Posterior cingulate gyrus (tissue), 11 donors: ENCODE measurements at places on chromosomes 16 and 17.

- peak; percentile 95 for DNase-seq
These were observed 2.3 kb downstream of the RPUSD1 start for GRCh38 chr16:785563-786535.

GRCh38 chr16:68740628-68741346, 3.7 kb downstream of the CDH1 start:
- DNase-seq: no peak

- DNase-seq: no peak
These were observed 640.4 kb downstream of the CDH11 start for GRCh38 chr16:64481497-64481896.

DNA sequence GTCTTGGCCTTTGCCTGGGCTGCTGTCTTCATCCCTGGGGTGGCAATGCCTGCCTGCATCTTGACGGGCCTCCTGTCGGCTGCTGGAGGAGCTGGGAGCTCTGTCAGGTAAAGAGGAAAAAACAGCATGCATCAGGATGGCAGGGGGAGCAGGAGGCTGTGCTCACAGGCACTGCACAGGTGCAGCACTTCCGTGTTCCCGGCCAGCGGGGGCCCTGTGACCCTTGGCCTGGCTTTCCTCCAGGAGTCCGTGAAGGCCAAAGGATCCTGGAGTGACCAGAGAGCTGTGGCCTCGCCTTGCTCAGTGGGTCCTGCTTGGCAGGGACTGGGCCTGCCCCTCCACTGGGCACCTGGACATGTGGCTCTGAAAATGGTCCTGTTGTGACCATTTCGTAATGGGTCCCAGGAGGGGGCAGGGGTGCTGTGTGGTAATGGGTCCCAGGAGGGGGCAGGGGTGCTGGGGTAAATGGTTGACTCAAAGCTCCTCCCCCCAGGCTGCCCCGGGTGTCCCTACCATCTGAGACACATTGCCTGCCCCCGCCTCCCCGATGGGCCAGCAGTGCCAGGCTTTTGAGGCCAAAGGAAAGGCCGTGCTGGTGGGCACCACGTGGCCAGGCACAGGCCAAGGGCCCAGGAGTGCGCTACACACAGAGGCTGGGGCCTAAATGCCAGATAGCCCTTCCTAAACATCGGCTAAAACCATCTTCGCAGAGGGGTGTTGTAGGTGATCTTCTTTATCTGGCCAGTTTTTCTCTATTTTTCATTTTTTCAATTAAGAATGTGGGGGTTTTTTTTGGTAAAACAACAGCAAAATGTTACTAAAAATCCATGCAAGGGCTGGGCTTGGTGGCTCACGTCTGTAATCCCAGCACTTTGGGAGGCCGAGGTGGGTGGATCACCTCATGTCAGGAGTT, 4.0 kb upstream of the FASN start:
- no peak for DNase-seq

DNA sequence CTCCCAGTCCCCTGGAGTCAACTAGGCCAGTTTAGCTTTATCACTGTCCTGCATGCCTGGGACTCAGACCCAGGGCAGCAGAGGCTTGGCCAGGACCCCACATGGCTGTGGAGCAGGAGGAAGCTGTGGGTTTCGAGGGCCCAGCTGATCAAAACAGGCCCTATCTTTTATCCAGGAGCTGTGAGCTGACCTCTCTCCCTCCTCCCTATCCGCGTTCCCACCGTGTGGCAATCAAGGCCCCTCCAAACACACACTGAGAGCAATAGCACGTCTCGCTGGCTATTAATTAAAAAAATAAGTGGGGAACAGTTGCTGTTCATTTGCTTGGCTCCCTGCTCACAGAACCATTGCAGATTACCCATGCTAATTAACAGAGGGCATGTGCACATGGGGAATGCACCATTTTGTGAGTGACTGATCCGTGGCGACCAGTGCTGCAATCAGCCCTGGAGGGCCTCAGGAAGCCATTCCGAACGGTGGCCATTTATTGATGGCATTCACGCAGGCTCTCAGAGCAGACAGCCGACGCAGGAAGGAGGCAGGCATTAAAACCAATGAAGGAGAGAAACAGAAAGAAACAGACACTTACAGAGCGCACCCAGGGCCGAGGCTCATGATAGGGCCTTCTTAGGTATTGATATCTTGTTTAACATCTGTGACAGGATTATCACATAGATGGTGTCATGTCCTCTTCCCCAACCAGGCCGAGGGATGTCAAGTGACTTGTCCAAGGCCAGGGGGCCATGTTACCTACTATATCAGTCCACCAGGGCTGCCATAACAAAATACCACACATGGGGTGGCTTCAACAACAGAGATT, 157.1 kb downstream of the KATNIP start:
- DNase-seq: no peak

- DNase-seq: no peak
These were observed 46.6 kb upstream of the GSG1L start for GRCh38 chr16:28110074-28110473.

DNA sequence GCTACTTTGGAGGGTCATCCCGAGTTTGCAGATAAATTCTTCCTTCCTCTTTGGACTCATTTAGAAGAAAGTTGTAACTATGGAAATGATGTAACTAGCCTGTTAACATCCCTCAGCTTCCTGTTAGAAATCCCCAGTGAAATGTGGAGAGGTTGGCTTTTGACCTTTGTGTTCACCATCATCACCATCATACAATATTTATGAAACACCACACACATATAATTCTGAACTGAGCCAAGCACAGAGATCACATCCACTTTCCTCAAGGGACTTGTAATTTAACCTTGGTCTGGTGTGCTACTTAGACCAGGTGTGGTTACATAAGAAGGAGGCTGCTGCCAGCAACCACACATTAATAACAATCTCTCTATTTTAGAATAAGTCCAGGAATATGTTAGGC, 2.5 kb downstream of the CAPNS2 start:
- DNase-seq: no peak
